Stimulated activated CD8-positive, alpha-beta memory T cell treated with anti-CD3 and anti-CD28 coated beads, Interleukin-7, amount 100 ng/mL, for 1 hour (primary cell): ENCODE measurements at places on chromosomes 7 and 10.

DNA sequence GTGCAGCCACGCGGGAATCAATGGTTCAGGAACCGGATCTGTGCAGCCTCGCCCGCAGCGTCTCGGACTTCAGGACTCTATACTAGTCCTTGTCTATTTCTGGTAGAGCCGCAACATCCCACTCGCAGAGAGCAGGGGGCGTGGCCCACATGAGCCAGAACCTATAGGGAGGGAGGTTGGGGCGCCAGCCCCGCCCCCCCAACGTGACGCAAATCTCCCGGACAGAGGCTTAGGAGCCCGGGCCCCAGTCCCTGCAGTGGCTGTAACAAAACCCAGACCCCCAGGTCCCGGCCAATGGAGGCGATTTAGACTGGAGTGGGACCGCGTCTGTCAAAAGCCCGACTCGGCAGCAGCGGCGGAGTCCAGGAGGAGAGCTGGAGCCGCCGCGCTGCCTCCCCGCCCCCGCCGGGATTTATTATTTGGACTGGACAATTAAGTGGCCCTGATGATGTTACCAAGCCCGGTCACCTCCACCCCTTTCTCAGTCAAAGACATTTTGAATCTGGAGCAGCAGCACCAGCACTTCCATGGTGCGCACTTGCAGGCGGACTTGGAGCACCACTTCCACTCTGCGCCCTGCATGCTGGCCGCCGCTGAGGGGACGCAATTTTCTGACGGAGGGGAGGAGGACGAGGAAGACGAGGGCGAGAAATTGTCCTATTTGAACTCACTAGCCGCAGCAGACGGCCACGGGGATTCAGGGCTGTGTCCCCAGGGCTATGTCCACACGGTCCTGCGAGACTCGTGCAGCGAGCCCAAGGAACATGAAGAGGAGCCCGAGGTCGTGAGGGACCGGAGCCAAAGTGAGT, at the start of gene NKX2-3:
Gene NKX2-3 (plus strand): TSS at position 256 of the 809 bp plus-strand sequence. CDS start 190 bp downstream, at position 446.
- DNase-seq: no peak

GRCh38 chr10:43409385-43410109, 561 bp upstream of the HNRNPF start:
- DNase-seq: peak; percentile 32

DNA sequence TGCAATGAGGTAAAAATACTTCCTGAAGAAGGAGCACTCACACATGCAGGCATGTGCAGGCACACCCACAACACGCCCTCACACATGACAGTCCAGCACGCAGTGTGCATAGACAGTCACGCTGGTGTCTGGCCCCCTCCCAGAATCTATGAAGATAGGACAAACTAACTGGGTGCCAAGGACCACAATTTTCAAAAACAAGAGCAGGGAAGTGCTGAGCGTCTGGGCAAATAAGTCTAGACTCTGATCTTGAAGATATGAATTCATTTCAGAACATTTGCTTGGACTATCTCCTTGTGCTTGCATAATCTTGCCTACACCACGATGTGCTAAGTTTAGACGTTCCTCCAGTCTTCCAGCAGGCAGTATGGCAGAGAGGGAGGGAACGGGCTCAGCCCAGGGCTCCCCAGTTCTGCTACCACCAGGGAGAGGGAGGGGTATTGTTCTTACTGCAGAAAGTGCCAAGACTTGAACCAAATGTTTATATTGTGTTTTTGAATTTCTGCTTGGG, 276.5 kb upstream of the KLF6 start:
- DNase-seq: no peak

DNA sequence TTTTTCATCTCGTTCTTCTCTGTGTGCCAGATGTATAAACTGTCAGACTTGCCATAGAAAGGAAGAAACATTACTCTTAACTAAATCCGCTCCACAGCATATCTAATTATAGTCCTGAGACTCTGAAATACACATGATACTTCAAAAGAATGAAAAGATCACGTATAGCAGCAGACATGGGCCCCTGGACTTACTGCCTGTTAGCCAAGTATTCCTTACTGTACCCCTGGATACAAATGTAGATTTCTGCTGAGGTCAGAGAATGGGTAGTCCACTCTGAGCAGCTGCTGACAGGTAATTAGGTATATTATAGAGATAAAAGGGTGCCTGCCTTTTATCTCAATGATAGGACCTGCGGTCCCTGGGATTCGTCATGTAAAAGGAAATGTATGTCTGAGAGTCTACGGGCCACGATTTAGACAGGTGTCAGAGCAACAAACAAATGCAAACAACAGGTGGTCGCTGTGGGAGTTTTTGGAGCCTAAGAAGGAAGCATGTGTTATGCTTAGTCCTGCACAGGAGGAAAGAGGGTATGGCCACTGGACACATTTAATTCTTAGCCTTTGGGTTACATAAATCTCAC, 69.4 kb downstream of the VOPP1 start:
- no peak for DNase-seq

- no peak for DNase-seq
These were observed 233.8 kb upstream of the PPP2R2D start for GRCh38 chr10:131667047-131667446.

- DNase-seq: no peak
These were observed 26.6 kb upstream of the DDC start for GRCh38 chr7:50591480-50592438.

DNA sequence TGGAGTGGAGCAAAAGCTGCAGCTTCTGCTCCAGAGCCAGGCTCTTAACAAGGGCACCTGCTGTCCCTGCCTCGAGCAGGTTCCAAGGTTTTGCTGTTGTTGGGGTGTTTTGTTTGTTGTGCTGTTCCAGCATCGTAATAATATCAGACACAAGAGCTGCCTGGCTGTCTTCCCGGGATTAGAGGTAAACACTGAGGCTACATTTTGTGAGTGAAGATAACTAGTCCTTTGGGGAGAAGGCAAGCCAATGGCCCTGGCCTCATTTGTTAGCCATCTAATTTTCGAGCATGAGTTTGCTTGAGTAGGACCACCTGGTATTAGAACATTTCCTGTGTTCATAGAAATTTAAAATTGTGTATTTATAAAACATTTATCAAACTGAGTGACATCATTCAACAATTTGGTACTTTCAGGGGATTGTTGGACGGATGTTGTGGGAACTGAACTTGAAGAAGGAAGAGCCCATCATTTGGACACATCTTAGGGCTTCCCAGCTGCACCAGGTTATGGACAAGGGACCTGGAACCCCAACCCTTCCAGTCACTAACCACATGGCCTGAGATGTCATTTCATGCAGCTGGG, 555.0 kb downstream of the TNS3 start:
- no peak for DNase-seq

GRCh38 chr10:36017137-36017536, 375.0 kb upstream of the FZD8 start:
- DNase-seq: no peak

DNA sequence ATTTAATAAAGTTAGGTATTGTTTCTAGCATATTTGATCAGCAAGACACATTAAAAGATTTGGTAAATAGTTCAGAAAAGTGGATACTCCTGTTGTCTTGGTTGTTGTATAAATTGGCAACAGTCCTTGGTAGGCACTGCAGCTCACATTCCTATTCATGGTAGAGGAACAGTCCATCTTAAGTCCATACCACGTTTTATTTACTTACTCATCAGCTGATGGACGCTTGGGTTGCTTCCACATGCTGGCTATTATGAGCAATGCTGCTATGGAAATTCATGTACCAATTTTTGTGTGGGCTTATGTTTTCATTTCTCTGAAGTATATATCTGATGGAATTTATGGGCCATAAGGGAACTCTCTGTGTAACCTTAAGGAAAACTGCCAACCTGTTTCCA, 43.3 kb downstream of the C10orf120 start:
- no peak for DNase-seq

- no peak for DNase-seq
These were observed 5.8 kb upstream of the SCD start for GRCh38 chr10:100340948-100341847.
